C1 segment of cervical spinal cord (tissue), 14 donors: ENCODE measurements at places on chromosomes 12 and 14.

DNA sequence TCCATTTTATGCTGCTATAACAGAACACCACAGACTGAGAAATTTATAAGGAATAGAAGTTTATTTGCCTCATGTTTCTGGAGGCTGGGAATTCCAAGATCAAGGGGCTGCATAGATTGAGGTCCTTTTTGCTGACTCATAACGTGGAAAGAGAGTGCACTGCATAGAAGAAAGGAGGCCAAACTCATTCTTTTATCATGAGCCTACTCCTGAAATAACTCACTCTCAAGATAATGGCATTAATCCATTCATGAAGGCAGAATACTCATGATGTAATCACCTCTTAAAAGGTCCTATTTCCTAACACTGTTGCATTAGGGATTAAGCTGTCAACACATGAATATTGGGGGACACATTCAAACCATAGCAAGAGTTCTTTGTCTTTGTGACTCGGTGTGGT, 60.0 kb upstream of the FBXO33 start:
- DNase-seq: no peak

GRCh38 chr14:58870961-58871360, 233.2 kb downstream of the DACT1 start:
- no peak for DNase-seq

- DNase-seq: no peak
Observed at GRCh38 chr12:132289356-132290202, 39.8 kb downstream of the GALNT9 start.

- no peak for DNase-seq
Observed at GRCh38 chr14:90630171-90630806, 185.9 kb downstream of the TTC7B start.

DNA sequence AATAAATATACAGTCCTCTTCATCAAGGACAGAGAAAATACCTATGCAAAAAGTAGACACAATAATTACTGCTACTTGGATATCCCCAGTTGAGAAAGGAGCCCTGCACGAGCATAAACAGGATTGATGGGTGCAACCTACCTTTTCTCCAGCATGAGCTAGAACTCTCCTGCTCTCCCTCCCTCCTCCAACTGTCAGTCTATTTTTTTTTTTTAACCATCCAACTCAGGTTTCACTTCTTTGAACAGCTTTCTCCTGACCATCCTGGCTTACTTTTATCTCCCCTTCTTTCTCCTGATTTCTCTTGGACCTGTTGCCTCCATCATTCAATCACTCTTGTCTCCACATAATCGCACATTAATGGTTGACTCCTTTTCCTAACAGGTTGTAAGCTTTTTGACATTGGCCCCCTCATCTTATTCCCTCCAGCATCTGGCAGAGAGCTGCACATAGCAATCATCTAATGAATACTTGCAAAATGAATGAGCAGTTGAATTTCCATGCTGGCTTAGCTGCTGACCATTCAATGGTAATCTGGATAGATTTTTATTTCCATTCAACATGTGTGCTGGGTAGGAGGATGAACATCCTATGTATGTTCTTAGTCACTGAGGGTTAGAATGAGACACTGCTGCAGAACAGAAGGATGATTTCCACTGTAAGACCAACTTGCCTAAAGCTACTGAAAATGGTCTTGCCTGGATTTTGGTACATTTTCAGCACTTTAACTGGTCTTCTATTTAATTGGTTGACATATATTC, 24.4 kb downstream of the MYBPC1 start:
- no peak for DNase-seq

GRCh38 chr12:118103201-118103600, 610 bp downstream of the VSIG10 start:
- no peak for DNase-seq

- no peak for DNase-seq
Observed at GRCh38 chr14:24312736-24313507, 1.6 kb downstream of the LTB4R start.

- no peak for DNase-seq
Observed at GRCh38 chr12:11702959-11703358, 53.5 kb downstream of the ETV6 start.
